ENCODE measurements at places on chromosomes 3 and 15.

DNA sequence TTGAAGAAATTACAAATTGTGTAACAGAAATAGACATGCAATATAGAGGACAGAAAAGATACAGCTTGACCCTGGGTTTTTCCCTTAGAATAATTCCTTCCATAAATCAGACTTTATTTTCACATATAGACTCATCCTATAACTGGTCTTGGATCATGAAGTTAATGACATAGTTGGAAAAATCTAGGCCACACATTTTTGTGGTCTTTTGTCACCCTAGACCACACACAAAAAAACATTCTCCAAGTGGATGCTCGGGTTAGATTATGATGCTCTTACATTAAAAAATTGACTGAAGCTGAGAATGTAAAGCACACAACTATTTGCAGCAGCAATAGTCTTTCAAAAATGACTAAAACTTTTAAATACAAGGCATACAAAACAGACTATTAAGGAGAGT lies 7.5 kb upstream of the PLA2G4D start:
- DNase-seq, result no peak

- DNase-seq, result no peak
These were observed at the start of gene PCOLCE2 for GRCh38 chr3:142888481-142889211. Gene PCOLCE2, minus strand, starts transcription at chr3:142889083. Its CDS starts 187 bp downstream, at chr3:142888896.

GRCh38 chr3:194134231-194134756 lies 1.7 kb upstream of the HES1 start:
- peak; percentile 38 for DNase-seq

- DNase-seq, result no peak
These were observed 15.7 kb upstream of the GXYLT2 start for GRCh38 chr3:72872183-72872582.

DNA sequence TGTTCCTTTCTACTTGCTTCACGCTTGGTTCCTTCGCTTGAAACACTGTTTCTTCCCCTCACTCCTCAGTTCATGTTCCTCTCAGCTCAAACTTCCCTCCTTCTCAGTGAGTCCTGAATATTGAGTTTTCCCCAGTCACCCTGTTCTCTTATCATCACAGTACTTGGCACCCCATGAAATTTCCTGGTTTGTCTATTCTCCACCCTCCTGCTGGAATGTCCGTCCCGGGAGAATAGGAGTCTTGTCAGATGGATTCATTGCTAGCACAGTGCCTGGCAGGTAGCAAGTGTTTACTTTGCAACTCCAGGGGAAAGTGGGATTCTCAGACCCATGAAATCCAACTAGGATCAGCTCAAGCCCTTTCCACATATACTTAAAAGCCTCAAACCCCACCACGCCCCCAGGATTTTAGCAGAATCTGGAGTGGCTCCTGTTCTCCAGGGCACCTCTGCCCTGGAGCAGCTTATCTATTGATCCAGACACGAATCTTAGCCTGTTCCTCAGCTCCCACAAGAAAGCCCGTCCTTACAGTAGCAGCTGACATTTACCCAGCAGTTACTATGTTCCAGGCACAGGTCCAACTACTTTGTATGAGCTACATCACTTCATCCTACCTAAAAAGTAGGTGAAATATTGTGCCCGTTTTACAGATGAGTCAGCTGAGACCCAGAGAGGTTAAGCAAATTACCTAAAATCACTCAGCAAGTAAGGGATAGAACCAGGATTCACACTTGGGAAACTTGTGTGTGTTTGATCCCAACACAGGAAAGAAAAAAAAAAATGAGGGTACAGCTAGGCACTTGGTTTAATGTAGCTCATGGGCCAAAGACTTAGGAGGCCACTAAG lies 36.8 kb upstream of the MAP3K13 start:
- no peak for DNase-seq

GRCh38 chr15:85785887-85786780 lies 8.6 kb downstream of the KLHL25 start:
- DNase-seq, result no peak

DNA sequence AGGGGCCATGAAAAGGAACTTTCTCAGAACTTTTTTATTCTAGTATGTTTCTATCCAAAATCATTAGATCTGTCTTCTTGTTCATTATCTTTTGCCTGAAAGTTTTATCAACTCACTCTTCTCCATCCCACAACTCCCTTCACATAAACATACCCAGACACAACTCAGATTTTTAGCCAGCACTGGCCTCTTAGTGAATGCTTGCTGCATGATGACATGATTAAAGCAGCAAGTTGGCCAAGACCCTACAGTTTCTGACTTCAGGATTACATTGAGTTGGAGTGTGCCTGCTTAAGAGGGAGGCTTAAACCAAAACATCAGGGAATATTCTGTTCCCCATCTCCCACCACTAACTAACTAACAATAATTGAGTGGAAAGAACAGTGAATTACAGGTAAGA lies 38.1 kb downstream of the PLSCR2 start:
- DNase-seq, result no peak

- no peak for DNase-seq
These were observed 29.8 kb upstream of the LPP start for GRCh38 chr3:188124184-188124583.

GRCh38 chr3:97970156-97970555 lies 2.1 kb downstream of the RIOX2 start:
- DNase-seq, result no peak

GRCh38 chr3:197906850-197907187 lies 43.2 kb upstream of the RPL35A start:
- no peak for DNase-seq

- no peak for DNase-seq
These were observed 188.4 kb downstream of the TBC1D5 start for GRCh38 chr3:17554078-17554477.

DNA sequence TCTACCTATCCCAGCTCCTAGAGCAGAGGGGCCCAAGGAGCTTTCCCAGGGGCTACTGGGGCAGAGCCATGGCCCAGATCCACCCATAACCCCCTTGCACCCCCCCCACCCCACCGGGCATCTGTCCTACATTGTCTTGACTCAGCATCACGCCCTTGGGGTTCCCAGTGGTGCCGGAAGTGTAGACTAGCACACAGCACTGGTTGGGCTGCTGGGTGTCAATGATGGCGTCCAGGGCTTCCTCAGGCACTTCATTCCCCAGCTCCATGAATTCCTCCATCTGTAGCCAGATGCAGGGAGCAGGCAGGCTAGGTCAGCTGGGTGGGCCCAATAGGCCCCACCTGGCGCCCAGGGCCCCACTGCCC lies 33.2 kb downstream of the IDH3A start:
- DNase-seq, result no peak

DNA sequence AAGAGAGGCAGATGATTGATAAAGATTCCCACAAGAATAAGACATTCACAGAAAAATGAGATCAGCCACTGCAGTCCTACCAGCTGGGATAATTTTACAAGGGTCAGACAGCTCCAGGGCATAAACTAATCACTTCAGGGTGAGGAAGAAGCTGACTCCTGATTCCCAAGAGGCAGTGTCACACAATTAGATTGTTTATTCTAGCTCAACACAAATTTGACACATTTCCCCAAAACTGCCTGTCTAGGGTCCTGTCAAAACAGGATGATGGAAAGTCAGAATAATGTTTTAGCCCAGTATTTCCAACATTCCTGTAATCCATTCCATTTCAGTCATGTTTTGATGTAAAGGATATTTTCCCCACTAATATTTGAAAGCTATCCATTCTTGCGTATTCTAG lies 110.8 kb downstream of the TNIK start:
- DNase-seq, result no peak

DNA sequence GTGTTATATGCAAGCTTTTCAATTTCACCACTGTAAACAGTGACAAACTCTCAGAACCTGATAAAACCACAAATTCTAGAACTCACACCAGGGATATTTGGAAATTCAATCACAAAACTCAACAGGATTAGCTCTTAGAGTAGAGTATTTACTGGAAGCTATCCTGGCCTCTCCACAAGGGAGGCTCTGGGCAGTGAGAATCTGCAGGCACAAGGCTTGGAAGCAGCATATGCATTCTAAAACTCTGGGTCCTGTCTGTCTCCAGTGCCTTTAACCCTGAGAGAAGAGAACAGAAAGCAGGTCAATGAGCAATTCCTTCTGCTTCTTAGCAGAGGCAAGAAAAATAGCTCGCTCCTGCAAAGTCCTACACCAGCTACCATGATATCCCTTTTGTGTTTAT lies 23.4 kb downstream of the PLSCR4 start:
- DNase-seq, result no peak

DNA sequence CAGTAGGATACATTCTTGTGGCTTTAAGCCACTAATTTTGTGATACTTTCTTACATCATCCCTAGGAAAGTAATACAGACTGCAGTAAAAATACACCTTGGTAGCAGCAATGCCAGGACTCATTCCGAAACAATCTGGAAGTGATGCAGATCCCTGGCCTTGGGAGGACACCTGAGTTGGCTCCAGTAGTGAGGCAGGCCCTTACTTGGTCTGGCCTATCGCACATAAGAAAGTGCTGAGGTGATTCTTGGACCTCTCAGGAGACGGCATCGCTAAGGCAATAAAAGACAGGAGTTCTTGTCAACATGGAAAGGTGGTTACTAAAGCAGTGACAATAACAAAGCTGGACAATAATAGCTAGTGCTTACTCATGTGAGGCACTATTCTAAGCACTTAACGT lies 126.5 kb downstream of the SUCNR1 start:
- DNase-seq, result no peak

DNA sequence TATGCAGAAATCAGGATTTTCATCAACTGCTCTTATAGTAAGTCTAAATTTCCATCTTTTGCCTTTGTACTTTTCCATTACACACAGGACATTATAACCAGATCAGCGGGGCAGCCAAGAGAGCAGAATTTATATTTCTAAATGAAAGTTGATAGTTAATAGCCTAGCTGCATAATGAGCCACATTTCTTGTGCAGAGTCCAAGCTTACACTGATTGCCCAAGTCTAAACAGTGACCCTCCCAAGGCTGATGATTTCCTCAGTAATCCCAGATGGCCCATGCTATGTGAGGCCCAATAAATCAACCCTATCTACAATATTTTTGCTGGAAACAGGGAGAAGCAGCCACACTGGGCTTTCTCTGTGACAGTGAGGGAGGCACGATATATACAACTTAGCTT lies 475.8 kb upstream of the KCNMB2 start:
- DNase-seq, result no peak

DNA sequence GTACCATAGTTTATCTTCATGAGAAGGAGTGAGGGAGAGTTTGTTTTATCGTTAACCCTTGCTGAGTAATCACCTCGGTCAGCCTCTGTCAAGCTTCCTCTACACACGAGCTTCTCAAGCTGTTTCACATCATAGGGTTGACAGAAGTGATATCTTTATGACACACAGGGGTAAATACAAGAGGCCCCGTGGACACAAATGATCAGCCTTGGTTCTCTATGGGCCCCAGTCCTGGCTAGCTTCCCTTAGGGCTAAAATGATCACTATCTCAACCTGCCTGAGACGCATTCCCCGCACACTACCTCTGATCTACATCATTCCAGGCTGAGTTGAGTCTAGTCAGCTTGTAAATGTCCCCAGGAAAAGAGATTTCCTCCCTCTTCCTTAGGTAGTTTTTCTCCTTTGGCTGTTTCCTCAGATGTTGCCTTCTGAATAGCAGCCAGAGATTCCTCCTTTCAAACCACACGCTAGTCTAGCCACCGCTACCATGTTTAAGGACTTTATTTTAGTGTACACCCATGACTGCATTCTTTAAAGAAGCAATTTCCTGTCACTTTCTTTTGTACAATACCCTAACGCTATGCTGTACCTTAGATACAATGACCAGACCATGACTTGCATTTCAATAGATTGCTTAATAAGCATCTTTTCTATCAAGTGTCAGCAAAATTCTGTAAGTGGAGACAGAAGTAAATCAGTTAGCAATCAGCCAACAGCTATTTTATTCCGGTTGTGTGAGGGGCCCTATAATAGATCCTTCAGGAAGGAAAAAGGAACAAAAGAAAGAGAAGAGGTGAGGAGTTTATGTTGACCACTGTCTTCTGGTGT lies 35.1 kb upstream of the PPARG start:
- no peak for DNase-seq

DNA sequence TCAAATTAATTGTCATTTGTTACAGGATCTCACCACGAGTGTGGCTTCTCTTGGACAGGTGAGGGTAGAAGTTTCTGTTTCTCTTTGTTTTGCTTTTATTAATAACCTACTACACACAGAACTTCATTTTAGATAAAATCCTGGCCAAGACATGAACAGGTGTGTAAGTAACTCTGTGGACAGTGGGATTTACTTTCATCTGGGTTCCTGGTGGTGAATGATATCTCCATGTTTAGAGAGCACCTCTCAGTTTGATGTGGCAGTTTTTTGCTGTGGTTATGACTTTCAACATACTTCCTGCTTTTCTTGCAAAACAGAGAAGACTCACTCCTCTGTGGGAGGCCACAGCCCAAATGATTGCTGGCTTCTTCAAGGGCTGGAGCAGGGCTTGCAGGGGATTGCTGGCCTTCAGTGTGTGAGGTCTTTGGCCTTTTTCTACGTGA lies 71.1 kb upstream of the XCR1 start:
- DNase-seq, result peak; percentile 35

DNA sequence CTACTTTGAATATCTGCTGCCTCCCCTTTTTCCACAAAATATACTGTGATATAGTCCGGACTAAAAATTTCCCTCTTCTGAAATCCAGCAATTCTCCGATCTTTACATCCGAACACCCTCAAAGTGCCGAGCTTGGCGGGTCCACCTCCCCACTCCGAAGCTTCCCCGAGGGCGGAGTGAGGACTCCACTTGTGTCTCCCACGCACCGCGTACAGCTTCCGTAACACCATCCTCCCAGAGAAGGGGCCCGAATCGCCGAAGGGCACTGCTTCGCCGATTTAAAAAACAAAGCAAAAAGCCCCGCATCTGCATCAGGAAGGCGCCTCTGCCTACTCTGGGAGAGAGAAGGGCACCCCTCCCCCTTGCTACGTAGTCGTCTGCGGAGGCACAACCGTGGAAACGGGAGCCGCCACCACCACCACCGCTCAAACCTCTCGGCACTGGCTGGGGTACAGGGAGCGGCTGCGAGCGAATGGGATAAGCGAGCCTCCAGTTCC lies 551 bp downstream of the NCBP2 start:
- peak; percentile 52 for DNase-seq

- DNase-seq, result no peak
These were observed 31.5 kb downstream of the CLEC3B start for GRCh38 chr3:45057557-45057956.

- no peak for DNase-seq
These were observed 33.2 kb upstream of the ACP3 start for GRCh38 chr3:132283916-132284405.

- DNase-seq, result no peak
These were observed 518 bp downstream of the OXSR1 start for GRCh38 chr3:38165722-38166387.

GRCh38 chr15:101698314-101698713 lies 26.0 kb downstream of the TARS3 start:
- DNase-seq, result no peak

- no peak for DNase-seq
These were observed 7.3 kb downstream of the FLNB start for GRCh38 chr3:58015520-58015915.

DNA sequence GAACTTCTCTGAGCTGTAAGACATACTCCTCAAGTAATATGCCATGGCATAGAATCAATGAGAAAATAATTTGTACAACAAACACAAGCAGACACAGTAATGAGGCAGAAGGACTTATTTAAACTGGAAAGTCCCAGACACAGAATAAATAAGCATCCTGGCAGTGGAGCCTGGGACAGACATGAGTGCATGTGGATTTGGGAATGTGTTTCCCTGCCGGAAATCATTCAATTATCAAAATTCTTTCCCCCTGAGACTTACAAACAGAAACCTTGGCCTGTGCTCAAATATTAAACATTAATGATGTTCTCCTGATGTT lies 520.1 kb downstream of the ROBO1 start:
- no peak for DNase-seq

GRCh38 chr15:60376677-60377095 lies 21.1 kb downstream of the ANXA2 start:
- DNase-seq, result no peak

- no peak for DNase-seq
These were observed 201.8 kb upstream of the TPM1 start for GRCh38 chr15:62840526-62841268.
